ENCODE measurements at places on chromosomes 5 and 9.

DNA sequence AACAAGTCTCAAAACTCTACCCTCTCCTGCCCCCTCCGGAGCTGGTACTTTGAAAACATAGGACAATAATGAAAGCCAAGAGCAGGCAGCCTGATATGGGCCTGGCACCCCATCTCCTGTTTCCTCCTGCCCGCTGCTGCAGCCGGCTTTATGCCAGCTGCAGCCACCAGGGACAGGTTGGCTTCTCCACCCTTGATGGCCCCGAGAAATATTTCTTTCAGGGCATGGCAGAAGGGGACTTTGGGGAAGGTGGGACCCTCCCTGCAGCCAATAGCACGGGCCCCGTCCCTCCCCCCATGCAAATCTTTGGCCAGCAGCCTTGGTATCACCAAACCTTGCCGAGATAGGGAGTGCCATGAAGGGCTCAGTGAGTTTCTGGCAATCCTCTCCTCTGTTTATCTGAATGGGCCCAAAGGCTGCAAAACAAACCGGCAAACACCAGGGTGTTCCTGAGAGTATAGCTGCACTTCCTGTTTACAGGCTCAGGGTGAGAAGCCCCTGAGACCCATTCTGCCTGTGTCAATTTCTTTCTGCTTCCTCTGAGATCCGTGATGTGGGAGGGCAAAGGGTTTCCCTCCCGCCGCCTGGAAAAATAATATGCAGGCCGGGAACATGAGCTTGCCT lies 73.4 kb upstream of the BOD1 start:
- no peak for DNase-seq

DNA sequence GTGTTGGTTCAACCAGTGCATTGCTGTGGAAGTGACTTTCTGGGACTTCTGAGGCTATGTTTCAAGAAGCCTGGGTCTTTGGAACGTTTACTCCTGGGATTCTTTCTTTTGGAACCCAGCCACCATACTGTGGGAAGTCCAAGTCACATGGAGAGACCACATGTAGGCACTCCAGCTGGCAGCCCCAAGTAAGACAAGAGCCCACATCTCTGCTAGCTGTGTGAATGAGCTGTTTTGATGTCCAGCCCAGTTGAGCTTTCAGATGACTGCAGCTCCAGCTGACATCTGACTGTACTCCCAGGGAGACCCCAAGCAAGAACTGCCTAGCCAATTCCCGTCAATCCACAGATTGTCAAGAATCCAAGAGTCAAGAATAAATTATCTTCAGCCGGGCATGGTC lies 60.1 kb upstream of the SPATA31D4 start:
- DNase-seq: no peak

- peak; percentile 75 for DNase-seq
These were observed at the start of gene SEMA4D for GRCh38 chr9:89497978-89498851. Gene SEMA4D, minus strand, starts transcription at chr9:89498113. Its CDS starts 92,657 bp downstream, at chr9:89405456.

- DNase-seq: no peak
These were observed 185.9 kb downstream of the KIAA0825 start for GRCh38 chr5:94432499-94432898.

DNA sequence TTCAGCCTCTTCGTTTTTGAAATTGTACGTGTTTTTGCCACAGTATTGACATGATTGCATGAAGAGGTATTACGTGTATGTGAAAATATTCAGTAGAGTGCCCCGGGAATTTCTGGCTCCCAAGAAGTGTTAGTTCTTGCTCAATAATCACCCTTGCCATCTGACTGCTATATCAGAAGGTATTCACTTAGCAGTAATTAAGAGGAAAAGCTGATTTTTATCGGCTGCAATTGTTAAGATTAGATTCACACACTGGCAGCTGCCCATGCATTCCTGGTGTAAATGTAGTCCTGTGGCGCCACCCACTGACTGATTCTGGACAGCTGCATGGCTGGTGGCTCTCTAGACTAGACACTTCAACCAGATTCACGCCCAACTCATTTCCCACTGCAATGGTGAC lies 440.1 kb upstream of the ADAMTS16 start:
- DNase-seq: peak; percentile 28

DNA sequence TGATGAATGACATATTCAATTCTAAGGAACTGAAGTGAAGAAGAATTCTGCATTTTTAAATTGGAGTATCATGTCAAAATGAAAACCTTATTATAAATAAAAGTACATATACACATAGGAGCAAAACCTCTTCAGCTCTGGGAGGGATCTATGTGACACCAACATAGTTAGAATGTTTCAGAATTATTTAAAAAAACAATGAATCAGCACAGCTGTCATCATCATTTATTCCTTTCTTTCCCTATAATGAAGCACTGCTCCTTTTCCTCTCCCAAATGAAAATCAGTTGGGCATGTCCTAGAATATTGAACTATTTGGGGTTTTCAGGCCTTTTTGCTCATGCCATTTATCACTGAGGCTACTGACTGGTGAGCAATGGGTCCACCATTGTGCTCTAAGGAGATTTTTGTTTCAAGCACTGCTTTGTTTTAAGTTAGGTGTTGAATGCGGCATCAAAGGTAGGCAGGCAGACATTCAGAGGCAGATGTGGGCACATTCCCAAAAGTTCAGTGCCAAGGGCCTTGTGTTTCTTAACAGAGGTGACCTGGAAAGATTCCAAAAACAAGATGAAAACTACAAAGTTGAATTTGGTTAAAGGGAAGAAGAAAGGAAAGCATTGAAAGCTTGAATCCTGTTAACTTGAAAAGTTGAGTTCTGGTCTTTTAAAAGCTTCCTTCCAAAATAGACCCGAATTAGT lies 126.4 kb upstream of the ADAMTSL1 start:
- peak; percentile 50 for DNase-seq

GRCh38 chr5:80125962-80126480 lies 90.9 kb downstream of the THBS4 start:
- DNase-seq: no peak

DNA sequence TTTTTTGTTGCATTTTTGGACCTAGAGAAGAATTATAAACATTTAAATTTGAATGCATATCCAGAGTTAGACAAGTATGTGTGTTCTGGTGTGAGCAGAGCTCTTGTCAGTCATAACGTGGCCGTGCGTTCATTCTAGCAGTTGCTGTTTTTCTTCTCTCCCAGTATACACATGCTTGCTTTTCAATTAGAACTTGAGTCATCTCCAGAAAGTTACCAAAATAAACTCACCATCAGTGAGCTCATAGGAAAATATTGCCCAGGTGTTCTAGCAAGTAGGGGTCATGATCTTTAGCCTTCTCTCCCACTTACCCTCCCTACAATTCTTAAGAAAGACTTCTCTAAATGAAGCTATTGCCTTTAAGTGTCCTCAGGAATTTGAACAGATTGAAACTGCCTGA lies 247.5 kb upstream of the TUT7 start:
- DNase-seq: no peak

GRCh38 chr5:77210964-77211690 lies 647 bp downstream of the PDE8B start:
- no peak for DNase-seq

GRCh38 chr5:132413567-132413966 lies 44.1 kb downstream of the SLC22A5 start:
- DNase-seq: no peak

- no peak for DNase-seq
These were observed 1.3 kb downstream of the NAA35 start for GRCh38 chr9:85941966-85942912.

DNA sequence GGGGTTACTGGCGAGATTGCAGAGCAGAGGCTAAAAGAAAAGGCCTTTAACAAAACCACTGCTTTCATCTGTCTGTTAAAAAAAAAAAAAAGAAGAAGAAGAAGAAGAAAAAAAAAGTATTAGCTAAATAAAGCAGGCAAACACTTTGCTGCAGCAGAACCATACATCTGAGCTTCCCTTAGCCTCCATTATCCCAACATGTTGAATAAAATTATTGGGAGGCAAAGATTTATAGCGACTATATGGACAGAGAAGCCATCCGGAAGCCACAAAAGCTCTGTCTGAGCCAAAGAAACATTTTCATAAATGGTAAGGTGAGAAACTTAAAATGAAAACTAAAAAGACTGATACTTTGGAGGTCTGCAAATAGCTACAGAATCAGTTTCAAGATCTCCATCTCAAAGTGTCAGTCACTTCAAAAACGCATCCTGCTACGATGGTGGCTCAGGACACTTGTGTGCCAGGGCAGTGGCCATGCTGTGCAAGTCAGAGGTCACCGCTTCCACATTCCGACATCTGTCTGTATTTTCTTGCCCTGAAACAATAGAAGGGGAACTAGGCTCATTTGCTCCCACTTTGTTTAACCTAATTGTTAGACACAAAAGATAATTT lies 9.6 kb downstream of the EFNA5 start:
- no peak for DNase-seq

Measured in adrenal gland (tissue), 19 donors.